ENCODE measurements at places on chromosomes 2 and 18.

- no peak for DNase-seq
Observed at GRCh38 chr2:7633566-7634153, 716.4 kb downstream of the RNF144A start.

DNA sequence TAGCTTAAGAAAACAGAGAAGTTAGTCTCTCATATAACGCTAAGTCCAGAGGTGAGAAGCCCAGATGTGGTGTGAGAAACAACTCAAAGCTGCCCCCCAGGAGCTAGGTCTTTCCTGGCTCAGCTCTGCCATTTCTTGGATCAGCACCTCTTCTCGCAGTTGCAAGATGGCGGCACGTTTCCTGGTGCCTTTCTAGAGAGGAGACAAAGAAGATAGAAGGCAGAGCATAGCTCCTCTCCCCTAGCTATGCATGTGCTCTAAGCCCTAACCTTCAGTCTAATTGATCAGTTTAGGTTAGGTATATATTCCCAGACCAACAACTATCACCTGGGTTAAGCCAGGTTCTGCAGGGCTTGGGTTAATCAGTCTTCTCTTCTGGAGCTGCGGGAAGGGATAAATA is 119.5 kb upstream of the RAB12 start:
- no peak for DNase-seq

DNA sequence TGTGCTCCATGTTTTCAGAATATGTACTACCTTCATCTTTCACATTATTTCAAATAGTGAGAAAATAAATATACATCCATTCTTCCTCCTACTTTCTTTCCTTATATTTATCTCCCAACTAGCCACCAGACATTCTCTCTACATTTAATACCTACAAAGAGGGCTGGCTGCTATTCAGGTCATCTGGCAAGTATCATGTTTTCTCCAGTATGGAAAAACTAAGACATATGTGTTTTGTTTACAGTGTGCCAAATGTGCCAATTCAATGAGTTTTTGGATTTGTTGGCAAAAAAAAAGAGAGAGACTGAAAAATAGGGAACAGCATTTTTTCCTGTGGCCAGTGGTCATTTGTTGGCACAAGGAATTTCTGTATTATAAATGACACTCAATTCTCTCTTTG is 1207.3 kb downstream of the DPP10 start:
- DNase-seq: no peak

DNA sequence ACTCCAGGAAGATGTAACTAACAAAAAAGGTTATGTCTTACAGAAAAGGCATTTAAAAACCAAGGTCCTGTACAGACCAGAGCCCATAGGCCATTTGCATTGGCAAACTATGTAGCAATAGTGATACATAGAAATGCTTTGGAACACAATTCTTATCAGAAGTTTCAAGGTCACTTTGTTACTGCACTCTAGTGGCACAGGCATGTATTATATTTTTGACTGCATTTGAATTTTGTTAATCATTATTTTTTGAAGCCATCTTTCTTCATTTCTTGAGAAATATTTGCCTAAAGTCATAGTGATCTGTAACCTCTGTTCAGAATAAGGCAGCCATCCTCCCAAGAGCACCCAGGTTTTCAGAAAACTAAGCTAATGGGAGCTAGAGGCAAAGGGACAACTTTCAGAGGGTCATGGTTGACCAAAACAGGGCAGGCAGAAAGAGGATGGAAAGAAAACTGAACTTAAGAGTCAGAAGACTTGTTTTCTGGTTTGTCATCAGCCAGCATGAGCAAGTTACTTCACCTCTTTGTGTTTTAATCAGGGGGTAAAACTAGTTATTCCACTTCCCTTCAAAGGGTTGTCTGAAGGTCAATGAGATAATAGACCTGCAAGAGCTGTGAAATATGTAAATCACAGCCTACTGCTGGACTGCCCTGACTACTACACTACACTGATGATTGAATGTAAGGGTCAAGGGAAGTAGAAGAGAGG is 41.5 kb downstream of the SLC38A11 start:
- peak; percentile 12 for DNase-seq

GRCh38 chr2:179297927-179298326 is 33.3 kb upstream of the SESTD1 start:
- DNase-seq: no peak

DNA sequence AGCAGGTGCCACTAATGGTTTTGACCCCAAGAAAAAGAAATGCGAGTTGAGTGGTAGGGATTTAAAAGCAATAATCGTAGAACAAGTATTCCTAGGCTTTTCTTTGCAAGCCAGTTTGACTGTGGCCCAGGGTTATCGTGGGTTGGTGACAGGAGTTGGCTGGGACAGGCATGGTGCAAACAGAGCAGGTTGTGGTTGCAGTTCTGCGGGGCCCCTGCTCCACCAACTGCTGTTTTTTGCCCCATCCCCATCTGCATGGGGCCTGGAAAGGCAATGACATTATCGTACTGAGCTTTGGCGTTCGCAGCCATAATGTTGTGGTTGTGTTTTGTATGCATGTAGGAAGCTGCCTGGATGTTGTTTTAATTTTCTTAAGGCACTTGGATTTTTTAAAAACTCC is 274.0 kb downstream of the TSN start:
- DNase-seq: no peak

- no peak for DNase-seq
Observed at GRCh38 chr2:147639386-147639785, 205.4 kb upstream of the ACVR2A start.

- no peak for DNase-seq
Observed at GRCh38 chr2:235639885-235640284, 146.0 kb downstream of the AGAP1 start.

DNA sequence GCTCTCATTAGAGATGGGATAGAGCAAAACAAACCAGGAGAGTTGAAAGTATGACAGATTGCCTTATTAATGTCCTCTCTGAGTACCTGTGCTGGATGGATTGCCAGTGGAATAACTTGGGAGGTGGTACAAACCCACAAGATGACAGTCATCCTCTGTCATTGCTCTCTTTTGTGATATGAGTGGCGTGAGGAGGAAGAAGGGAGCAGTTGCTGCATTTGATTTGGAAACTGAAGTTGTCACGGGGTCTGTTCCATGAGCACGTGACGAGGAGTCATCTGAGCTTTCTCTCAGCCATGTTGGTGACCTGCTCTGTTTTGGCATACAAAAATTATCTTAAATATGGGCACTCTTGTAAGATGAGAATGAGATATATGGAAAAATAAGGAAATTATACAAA is 204.9 kb downstream of the FAM210A start:
- DNase-seq: no peak

DNA sequence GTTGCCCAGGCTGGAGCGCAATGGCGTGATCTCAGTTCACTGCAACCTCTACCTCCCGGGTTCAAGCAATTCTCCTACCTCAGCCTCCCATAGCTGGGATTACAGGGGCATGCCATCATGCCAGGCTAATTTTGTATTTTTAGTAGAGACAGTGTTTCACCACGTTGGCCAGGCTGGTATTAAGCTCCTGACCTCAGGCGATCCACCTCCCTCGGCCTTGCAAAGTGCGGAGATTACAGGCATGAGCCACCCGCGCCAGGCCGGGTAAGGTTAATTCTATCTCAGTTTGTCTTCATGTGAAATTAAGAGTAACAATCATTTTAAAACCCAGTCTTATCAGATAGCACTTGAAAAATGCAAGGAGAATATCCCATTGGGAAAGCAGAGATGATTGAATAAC is 1681.7 kb upstream of the DDX18 start:
- DNase-seq: no peak

- no peak for DNase-seq
Observed at GRCh38 chr2:144990661-144991060, 470.7 kb upstream of the ZEB2 start.

- DNase-seq: peak; percentile 49
Observed at GRCh38 chr2:158518084-158518483, 61.3 kb downstream of the PKP4 start.

GRCh38 chr2:21299411-21299810 is 175.6 kb downstream of the TDRD15 start:
- no peak for DNase-seq

DNA sequence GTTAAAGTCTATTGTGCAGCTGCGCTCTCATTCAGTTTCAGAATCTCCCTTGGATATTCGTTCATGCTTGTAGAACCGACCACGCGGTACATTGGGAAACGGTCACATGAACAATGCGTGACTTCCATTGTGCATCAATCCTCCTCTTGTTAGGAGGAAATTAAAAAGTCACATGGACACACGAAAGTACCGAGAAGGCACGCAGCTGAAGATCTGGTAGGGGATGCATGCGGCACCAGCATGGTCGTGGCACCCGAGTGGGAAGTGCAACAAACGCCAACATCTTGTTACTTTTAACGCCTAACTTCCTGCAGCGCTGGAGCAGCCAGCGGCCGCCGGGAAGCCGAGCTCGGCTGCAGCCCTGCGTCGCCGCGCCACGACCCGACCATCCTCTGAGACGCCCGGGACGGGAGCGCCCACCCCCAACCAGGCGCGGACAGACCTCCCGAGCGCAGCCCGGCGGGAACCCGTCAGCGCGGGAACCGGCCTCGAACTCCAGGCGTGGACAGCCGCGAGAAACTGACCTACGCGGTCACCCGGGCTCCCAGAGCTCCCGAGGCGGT is 412 bp downstream of the OSBPL1A start:
- peak; percentile 80 for DNase-seq

DNA sequence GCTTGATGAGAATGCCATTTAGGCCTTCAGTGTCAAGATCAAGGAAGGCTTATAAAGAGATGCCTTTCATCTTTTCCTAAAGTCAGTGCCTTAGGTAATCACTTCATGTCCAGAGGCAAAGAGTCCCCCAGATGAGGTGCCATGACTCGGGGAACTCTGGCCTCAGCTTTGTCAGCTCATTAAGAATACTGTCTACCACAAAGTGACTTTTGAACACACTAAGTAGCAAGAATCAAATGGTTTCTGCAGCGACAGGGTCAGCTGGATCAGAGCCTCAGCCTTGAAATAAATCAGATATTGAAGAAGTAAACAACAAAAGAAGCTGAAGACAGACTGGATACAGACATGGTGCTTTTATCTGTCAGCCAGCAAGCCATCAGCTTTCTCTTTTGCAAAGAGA is 120.1 kb upstream of the SLC39A10 start:
- peak; percentile 66 for DNase-seq

DNA sequence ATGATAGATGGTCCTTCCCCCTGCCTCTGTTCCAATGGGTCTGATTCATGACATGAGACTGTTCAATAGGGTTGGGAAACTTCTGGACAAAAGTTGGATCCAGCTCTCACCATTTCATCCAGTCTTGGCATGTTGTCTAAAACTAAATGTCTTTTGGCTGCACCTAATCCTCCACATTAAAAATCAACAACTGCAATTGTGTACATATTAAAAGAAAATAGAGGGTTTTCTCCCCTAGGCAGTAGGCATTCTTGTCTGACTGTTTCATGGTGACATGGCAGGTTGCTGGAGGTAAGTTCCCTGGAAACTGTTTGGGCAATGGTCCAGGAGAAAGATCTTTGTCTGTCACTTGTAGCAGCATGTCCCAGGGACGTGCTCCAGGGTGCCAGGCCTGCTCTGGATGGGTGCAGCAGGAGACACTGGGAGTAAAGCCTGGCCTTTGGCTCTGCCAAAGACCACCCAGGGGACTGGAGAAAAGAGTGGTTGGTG is 135.8 kb downstream of the TCF4 start:
- DNase-seq: no peak

GRCh38 chr18:13570216-13570615 is 156.1 kb downstream of the FAM210A start:
- DNase-seq: no peak

DNA sequence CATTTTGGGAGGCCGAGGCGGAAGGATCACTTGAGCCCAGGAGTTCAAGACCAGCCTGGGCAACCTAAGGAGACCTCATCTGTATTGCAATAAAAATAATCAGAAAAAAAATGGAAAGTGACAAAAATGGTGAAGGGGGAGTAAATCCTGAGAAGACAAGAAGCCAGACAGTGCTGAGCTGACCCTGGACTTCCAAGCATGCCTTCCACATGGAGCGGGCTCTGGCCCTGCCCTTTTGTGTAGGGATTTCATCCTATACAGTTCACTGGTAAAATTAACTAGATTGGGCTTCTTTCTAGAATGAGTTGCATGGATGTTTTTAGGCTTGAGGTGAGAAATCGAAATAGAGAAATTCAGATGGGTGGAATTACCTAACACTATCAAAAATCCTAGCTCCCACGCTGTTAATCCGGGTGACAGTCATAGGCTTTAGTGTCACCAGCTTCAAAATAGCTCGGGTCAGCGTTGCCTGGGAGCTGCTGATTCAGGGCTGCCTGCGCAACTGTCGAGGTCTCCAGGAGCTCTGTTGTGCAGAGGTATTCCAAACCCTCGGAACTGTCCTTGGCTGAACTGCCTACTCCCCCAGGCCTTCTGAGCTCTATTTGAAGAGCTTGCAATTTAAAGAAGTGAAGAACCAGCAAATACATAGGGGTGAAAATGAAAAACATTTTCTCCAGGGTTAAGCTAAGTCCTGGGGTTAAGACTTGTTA is 21.5 kb upstream of the ZNF532 start:
- no peak for DNase-seq

- no peak for DNase-seq
Observed at GRCh38 chr18:62847081-62847480, 131.7 kb downstream of the PHLPP1 start.

DNA sequence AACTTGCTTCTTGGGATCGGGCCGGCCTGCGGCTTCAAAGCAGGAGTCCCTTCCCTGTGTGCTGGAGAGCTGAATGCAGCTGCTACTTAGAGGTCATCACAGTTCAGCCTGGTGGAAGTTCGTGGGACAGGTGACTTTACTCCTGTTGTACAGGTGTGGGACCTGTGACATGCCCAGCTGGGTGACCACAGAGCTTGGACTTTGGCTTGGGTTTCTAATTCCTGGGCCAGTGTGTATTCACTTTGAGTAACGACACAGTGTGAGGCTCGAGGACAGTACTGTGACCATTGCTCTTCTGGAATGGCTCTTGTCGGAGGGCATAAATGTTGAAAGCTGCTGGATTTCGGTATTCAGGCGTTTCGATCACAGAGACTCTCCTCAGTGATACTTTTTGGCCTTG is 114.5 kb downstream of the STPG4 start:
- no peak for DNase-seq

DNA sequence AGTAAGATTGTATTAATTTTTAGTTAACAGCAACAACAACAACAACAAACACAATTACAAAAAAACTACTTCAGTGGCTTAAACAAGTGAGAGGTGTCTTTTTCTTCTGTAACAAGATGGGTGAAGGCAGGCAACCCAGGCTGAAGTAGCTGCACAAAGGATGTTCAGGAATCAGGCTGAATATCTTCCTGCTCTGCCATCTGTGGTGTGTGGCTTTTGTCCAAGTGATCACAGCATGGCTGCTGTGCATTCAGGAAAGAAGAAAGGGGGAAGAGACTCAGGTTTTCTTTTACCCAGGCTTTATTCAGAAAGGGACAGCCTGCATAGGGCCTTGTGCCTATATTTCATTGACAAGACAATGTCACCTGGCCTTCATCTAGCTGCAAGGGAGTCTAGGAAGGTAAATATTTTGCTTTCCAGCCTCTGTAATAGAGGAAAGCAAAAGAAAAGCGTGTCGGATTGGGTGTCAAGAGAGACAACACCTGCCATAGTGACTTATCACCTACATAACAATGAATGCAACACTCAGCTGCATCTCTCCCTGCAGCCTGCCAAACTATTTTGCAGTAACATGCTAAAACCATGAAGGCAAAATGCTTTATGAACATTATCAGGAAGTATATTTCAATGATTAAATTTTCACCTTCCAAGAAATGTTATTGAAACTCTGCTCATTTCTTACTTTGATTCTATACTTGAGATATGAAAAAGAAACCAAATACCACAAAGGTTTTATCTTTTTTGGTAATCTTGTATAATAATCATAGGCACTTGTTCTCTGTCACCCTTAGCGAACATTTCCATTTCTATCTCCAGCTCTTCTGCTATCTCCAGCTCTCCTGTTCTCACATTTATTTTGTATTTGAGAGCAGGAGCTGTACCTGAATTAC is 14.6 kb downstream of the G6PC2 start:
- no peak for DNase-seq

GRCh38 chr2:8234757-8235374 is 447.0 kb upstream of the ID2 start:
- DNase-seq: no peak
